ENCODE measurements at places on chromosomes 5 and 9. TPM values are rescaled to one million over a fixed set of nuclear protein-coding genes. Genes with fewer than 3 reads are reported as not detected.

Gene CMYA5
- polyA plus RNA-seq: 0.13 TPM

Gene ENTREP1
- 0.10 TPM for polyA plus RNA-seq

Gene WDR38
- 0.12 TPM for polyA plus RNA-seq

Gene FXN
- polyA plus RNA-seq: 22.5 TPM

Gene RGS7BP
- not detected for polyA plus RNA-seq

Gene CNTNAP3
- 9.4 TPM for polyA plus RNA-seq

Gene SPATA31C1
- polyA plus RNA-seq: not detected

Gene TTC23L
- 0.17 TPM for polyA plus RNA-seq

Gene CACNA1B
- polyA plus RNA-seq: 0.01 TPM

Gene ASPN
- polyA plus RNA-seq: not detected

Gene ARID3C
- 0.08 TPM for polyA plus RNA-seq

Gene LTC4S
- not detected for polyA plus RNA-seq

Gene BRIX1
- polyA plus RNA-seq: 67.3 TPM

Gene PRSS3
- polyA plus RNA-seq: 4.3 TPM

Gene PFN3
- not detected for polyA plus RNA-seq

Gene PCDHA9
- polyA plus RNA-seq: not detected

Gene FSD1L
- 3.2 TPM for polyA plus RNA-seq

Gene FCN2
- polyA plus RNA-seq: not detected

Gene MOB3B
- polyA plus RNA-seq: 7.6 TPM

Gene HAVCR1
- 103 TPM for polyA plus RNA-seq

Gene CXCL14
- 0.15 TPM for polyA plus RNA-seq

Gene SLC6A3
- polyA plus RNA-seq: 0.05 TPM

Gene FBLL1
- polyA plus RNA-seq: 0.06 TPM

Gene HK3
- 0.17 TPM for polyA plus RNA-seq

Gene IFNB1
- not detected for polyA plus RNA-seq

Gene FOXD4L4
- polyA plus RNA-seq: not detected

Gene UBE2B
- 61.5 TPM for polyA plus RNA-seq

Gene DMRT2
- 0.06 TPM for polyA plus RNA-seq

Gene AQP7
- 0.69 TPM for polyA plus RNA-seq

Gene FGD3
- 0.18 TPM for polyA plus RNA-seq

Gene CAVIN4
- 0.86 TPM for polyA plus RNA-seq
